ENCODE measurements at places on chromosomes 1 and 21.

GRCh38 chr21:39537571-39537970 is 75.2 kb upstream of the B3GALT5 start:
- no peak for DNase-seq

- DNase-seq, result no peak
Measured at GRCh38 chr1:2193514-2194281, 874 bp downstream of the FAAP20 start.

DNA sequence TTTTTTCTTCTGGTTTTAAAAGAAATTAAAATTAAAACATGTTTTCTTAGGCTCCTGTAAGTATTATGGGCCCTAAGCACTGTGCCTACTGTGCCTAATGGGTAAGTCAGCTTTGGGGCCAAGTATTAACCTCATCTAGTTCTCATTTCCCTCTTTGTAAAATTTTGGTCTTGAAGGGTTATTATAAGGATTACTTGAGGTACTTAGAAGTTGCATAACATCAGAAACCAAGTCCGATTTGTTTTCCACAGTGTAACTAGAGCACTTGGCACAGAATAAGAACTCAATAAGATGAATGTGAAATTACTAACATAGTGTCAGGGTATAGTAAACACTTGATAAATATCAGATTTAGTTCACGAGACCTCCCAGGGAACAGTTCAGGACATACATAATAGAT is 16.4 kb upstream of the OSBPL9 start:
- no peak for DNase-seq

- no peak for DNase-seq
Measured at GRCh38 chr1:71350805-71351204, 270.0 kb upstream of the ZRANB2 start.

GRCh38 chr1:153968408-153968807 is 706 bp downstream of the CREB3L4 start:
- no peak for DNase-seq

DNA sequence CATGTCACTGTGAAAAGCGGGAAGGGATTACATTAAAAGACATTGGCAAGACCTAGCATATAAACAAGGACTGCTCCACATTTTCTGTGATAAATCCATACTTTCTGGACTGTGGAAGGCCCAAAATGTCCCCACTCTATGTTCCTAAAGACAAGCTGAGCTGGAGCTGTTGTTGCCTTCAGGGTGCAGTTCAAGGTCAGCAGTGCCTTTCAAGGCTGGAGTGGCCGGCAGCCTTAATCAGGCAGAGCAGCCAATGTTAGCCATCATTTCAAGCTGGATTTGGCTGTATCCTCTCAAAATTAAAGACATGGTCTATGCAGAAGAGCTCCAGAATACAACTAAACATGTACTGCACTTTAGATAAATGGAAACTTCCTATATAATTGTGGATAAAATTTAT is 70.4 kb upstream of the ADAM30 start:
- no peak for DNase-seq

- DNase-seq, result peak; percentile 39
Measured at GRCh38 chr1:67840449-67840848, 7.2 kb upstream of the GNG12 start.

- DNase-seq, result no peak
Measured at GRCh38 chr1:9907441-9907840, 2.6 kb downstream of the CTNNBIP1 start.

- no peak for DNase-seq
Measured at GRCh38 chr1:56409112-56409691, 170.2 kb downstream of the PLPP3 start.

- DNase-seq, result no peak
Measured at GRCh38 chr1:246587032-246587431, 20.8 kb downstream of the CNST start.

DNA sequence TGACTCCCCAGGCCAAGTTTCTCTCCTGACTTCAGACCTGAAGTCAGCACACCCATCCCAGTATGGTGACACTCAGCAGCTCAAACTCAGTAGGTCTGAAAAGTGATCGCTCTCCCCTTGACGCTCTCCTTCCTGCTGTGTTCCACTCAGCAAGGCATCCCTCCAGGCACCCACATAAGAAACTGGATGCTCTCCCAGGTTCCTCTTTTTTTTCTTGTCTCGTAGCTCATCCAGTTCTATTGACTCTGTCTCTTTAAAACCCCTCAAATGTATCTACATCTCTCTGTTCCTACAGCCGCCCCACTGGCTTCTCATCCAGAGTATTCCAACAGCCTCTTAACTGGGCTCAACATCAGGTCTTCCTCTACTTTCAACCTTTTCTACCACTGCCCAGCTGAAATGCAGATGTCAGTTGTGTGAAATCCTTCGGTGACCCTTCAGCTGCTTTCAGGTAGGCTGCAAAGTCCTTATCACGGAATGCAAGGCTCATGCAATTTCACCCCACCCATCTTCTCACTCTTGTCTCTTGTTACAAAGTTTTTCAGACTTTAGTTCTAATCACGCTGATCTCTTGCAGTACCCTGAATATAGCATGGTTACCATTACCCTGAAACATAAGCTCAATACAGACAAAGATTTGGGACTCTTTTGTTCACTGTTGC is 286.2 kb upstream of the POU3F1 start:
- DNase-seq, result no peak

GRCh38 chr1:208737922-208738321 is 493.7 kb upstream of the PLXNA2 start:
- DNase-seq, result no peak

- no peak for DNase-seq
Measured at GRCh38 chr1:177476676-177477075, 305.9 kb downstream of the BRINP2 start.

GRCh38 chr1:154906621-154907081 is 29.9 kb downstream of the PMVK start:
- peak; percentile 10 for DNase-seq

- no peak for DNase-seq
Measured at GRCh38 chr1:35191429-35192055, 1.4 kb downstream of the SFPQ start.

GRCh38 chr1:95023399-95024043 is 49.2 kb downstream of the ALG14 start:
- peak; percentile 41 for DNase-seq

GRCh38 chr1:183251101-183251958 is 65.3 kb downstream of the LAMC2 start:
- no peak for DNase-seq

DNA sequence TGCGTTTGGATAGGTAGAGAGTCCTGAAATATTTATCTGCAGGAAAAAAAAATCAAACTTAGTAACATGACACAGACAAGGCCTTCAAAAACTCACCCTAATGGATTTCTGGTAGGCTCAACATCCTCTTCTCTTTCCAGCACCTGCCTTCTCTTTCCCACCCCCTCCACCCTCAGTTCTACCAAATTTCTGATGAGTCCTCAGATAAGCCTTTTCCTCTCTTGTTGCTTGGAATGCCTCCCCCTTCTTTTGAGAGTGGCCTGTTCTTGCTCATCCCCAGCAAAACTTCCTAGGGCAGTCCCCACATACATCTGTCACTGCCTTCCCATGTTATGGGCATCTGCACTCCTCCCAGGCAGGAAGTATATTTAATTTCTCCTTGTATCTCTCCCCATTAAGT is 7.6 kb upstream of the LBR start:
- no peak for DNase-seq

- no peak for DNase-seq
Measured at GRCh38 chr1:169860750-169861149, 32.9 kb downstream of the SCYL3 start.

DNA sequence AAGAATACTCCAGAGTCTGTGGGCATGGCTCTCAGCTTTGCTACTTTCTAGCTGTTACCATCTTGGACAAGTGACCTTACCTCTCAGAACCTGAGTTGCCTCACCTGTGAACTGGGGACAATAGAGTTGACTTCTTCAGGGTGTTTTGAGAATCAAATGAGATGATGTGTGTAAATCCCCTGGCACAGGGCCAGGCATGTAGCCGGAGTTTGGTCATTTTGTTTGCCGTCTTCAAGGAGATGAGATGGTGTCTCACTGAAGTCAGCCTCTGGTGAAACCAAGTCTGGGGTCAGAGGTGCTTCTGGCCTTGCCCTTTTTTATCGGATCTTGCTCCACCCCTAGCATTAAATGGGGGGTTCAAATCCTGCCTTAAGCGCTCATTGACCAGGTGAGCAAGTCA is 149.2 kb upstream of the TMEM51 start:
- no peak for DNase-seq

DNA sequence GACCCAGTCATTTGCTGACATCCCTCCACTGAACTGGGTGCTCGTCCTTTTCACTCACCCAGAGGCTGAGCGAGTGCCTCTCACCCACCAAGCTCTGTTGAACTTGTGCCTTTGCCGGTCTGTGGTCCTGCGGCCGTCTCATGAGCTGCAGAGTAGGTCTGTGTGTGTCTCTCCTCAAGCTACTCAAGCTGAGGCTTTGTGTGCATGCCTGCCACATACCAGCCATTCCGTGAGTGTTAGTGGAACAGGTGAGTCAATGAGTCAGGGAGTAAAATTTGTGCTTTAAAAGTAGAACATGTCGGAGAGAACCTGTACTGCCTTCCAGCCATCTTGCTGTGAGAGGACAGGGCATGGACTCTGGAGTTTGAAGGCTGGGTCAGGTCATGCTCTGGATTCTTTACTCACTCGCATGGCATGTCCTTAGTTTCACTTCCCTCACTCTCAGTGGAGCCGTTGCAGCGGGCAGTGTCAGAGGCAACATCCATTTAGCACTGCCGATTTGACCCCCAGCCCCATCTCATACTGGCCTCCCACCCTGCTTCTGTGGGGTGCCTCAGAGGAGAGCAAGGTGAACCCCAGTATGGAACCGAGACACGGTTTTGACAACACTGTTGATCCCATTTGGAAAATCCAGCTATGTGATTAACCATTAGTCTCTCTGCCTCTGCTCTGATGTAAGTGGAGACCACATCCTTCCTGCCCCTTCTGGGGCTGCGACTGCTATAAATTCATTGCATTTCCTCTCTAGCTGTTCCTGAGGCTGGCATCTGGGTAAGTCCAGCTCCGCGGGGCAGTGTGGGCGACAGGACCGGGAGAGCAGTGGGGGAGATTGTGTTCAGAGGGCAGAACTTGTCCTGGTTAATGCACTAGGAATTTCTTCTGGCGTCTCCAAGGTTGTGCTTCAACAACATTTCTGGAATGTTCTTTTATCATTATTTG is at the start of gene NLRP3:
Gene NLRP3, plus strand, starts transcription at position 751 of the 939 bp plus-strand sequence. CDS start 2,628 bp downstream, outside the sequence.
- DNase-seq, result peak; percentile 74

- no peak for DNase-seq
Measured at GRCh38 chr1:236861560-236862218, 66.6 kb downstream of the MTR start.

- peak; percentile 30 for DNase-seq
Measured at GRCh38 chr1:41455479-41456332, 28.8 kb downstream of the EDN2 start.

- no peak for DNase-seq
Measured at GRCh38 chr1:117659550-117660270, 53.9 kb downstream of the TENT5C start.

DNA sequence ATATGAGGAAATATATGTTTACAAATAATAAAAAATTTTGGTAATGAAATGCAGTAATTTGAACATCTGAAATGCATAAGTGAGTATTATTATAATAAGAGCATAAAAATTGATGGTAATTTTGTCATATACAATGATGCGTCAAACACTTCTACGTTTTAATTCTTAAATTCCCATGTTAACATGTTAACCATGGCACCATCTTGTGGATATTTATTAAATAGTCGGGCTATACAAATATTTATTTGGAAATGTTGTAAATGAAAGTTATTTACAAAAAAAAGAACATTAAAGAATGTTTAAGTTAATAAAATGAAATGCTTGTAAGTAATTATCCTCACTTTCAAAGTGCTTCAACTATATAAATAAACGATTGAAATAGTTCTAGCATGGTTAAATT is 57.2 kb upstream of the C1orf185 start:
- no peak for DNase-seq

- no peak for DNase-seq
Measured at GRCh38 chr1:112478314-112478713, 30.5 kb upstream of the WNT2B start.

DNA sequence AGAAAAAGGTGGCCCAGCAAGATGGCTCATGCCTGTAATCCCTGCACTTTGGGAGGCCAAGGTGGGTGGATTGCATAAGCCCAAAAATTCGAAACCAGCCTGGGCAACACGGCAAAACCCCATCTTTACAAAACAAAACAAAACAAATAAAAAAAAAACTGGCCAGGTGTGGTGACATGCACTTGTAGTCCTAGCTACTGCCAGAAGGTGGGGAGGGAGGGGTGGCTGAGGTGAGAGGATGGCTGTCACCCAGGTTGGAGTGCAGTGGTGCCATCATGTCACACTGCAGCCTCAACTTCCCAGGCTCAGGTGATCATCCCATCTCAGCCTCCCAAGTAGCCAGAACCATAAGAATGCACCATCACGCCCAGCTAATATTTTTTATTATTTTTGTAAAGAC is 22.8 kb downstream of the RERE start:
- DNase-seq, result no peak

- no peak for DNase-seq
Measured at GRCh38 chr21:31194510-31195293, 149.4 kb downstream of the TIAM1 start.

- DNase-seq, result peak; percentile 40
Measured at GRCh38 chr1:152141971-152142584, 16.9 kb downstream of the RPTN start.

- DNase-seq, result no peak
Measured at GRCh38 chr1:184028854-184029623, 8.5 kb downstream of the COLGALT2 start.

GRCh38 chr1:42006836-42007235 is 88.1 kb upstream of the HIVEP3 start:
- DNase-seq, result no peak

- peak; percentile 24 for DNase-seq
Measured at GRCh38 chr1:225426395-225427234, 1.2 kb downstream of the LBR start.

- DNase-seq, result no peak
Measured at GRCh38 chr1:172135076-172135672, 285.3 kb upstream of the C1orf105 start.

DNA sequence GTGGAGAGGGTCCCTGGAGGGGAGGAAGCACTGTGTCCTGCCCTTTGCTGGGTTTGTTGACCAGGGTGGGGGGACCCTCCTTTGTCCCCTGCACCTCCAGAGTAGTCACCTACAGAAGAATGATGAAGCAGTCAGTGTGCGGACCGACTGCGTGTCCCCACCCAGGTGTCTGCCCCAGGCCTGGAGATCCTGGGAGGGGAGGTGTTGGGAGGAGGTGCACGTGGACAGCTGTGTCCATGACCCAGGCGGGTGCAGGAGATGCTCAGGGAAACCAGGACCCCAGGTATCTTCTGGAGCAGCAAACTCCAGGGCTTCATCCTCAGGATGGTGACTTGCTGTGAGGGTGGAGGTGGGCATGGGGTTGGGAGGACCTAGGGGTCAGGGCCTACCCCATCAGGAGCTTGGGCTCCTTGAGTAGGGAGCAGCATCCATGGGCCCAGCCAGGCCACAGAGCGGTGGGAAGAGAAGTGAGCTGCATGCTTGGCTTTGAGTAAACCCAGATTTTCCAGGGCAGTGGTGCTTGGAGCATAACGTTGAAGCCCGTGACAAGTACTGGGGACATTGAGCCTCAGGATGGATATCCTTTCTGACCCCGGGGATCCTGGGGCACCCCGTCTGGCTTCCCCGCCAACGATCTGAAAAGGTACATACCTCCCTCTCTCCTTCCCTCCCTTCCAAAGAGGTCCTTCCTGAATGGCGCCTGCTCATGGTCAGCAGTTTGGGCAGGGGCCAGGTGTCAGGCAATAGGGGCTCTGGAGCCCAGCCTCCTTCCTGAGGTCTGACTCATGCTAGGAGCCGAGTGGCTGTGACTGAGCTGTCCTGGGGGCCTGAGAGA is 13.7 kb downstream of the ACTRT2 start:
- no peak for DNase-seq

Data from HTR-8/SVneo (cell line).